ENCODE measurements at places on chromosomes 12 and 14. TPM values are rescaled to one million over a fixed set of nuclear protein-coding genes. Genes with fewer than 3 reads are reported as not detected.
A peak's percentile ranks its signal among the peaks of the same experiment; 100 is the strongest.

GRCh38 chr14:104794099-104794498 lies 1.4 kb downstream of the AKT1 start:
- no peak for DNase-seq
- peak overlapping the region; percentile 87 for H3K4me3 ChIP-seq
- H3K27ac ChIP-seq: peak overlapping the region; percentile 87
- peaks cover 32% of the 10 kb centered on the region for H3K36me3 ChIP-seq

Gene CLEC4A
- total RNA-seq: 1.5 TPM

GRCh38 chr14:41280745-41281144 lies 325.9 kb upstream of the LRFN5 start:
- no peaks in the 10 kb centered on the region for H3K36me3 ChIP-seq
- H3K27me3 ChIP-seq: no peaks in the 10 kb centered on the region
- H3K4me3 ChIP-seq: no peak overlapping the region
- no peak for DNase-seq

DNA sequence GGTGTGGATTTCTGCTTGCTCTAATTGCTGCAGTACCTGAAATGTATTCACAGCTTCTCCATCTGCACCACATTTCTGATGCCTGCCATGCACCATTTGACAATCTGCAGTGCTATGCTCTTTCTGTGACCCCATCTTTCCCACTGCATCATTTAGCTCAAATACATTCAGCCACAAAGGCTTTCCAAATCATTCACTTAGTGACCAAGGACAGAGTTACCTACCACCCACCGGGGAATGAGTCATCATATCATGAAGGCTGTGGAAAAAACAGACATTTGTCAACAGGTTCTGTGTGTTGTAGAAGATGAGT lies 465.5 kb upstream of the ATP2B1 start:
- H3K4me1 ChIP-seq: no peaks in the 10 kb centered on the region
- H3K27me3 ChIP-seq: no peaks in the 10 kb centered on the region
- no peak overlapping the region for H3K4me3 ChIP-seq
- H3K27ac ChIP-seq: no peak overlapping the region
- no peaks in the 10 kb centered on the region for H3K36me3 ChIP-seq

Gene FBLN5
- total RNA-seq: 62.5 TPM

DNA sequence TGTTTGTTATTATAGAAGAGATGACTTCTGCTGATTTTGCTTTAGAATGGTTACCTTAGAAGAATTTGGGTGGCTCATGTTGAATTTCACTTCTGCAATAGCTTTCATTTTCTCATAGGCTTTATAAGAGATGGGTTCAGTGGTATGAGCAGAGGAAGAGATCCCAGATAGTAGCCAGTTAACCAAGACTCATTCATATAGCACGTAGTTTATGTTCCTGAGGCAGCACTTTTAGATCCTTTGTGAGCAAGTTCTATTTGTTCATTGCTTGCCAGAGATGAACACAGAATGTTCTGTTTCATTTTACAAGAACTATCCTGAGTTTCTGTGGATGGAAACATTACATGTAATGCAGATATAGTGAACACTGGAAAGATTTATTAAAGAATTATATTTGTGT lies 32.2 kb downstream of the RAB21 start:
- H3K4me1 ChIP-seq: peaks cover 30% of the 10 kb centered on the region
- no peak overlapping the region for H3K27ac ChIP-seq
- no peak overlapping the region for H3K4me3 ChIP-seq
- H3K27me3 ChIP-seq: no peaks in the 10 kb centered on the region

Gene KRT81
- total RNA-seq: not detected

DNA sequence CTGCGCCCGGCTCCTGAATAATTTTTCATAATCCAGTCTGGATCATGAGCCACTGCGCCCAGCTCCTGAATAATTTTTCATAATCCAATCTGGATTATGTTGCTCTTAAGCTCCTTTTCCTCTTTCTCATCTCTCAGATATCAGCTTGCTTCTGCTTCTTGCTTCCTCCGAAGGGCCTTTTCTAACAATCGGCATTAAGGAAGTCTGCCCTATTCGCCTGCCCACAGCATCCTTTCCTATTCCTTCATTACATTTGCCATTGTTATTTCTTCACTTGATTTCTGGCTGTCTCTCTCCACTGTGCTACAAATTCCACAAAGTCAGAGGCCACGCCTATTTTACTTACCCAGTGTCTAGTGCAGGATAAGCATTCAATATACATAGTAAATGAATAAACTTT lies 83.5 kb downstream of the TTC7B start:
- peaks cover 9% of the 10 kb centered on the region for H3K36me3 ChIP-seq
- no peak for DNase-seq
- no peaks in the 10 kb centered on the region for H3K27me3 ChIP-seq
- peaks cover 10% of the 10 kb centered on the region for H3K4me1 ChIP-seq
- no peak overlapping the region for H3K27ac ChIP-seq

All from left ventricle myocardium inferior (tissue), 1 donor.